ENCODE measurements at places on chromosomes 13 and 19.

DNA sequence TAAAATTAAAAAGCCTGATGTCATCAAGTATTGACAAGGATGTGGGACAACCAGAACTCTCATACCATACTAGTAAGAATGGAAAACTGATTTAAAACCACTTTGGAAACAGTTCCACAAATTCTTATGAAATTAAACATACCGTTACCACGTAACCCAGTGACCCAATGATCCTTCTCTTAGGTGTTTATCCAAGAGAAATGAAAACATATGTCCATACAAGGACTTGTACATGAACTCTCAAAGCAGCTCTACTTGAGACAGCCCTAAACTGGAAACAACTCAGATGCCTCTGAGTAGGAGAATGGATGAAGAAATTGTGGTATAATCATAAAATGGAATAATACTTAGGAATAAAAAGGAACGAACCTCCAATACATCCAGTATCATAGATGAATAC, 27.6 kb downstream of the SLC6A16 start:
- DNase-seq: no peak

- no peak for DNase-seq
These were observed 231.6 kb downstream of the DCT start for GRCh38 chr13:94247890-94248289.

DNA sequence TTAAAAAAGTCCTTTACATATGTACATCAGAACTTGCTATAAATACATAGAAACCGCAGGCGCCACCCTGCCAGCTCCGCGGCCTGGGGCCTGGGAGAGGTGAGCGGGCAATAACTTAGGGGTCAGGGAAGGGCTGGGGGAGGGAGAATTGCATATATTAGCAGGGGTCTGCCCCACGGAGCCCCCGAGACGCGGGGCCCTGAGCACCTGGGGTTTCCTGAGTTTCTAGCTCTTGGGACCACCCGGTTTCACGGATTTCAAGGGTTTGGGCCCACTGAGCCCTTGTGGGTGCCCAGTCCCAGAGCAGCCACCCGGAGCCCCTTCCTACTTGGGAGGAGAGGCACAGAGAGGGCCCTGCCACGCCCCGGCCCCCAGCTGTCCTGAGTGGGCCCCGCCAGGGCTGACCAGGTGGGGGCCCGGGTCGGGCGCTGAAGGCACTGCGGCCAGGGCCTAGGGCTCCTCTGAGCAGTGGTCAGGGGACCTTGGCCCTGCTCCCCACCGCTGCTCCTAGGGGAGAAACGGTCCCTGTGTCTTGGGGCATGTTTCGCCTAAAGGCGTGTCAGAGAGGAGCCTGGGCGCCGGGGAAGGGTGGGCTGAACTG, 4.0 kb downstream of the GPX4 start:
- no peak for DNase-seq

DNA sequence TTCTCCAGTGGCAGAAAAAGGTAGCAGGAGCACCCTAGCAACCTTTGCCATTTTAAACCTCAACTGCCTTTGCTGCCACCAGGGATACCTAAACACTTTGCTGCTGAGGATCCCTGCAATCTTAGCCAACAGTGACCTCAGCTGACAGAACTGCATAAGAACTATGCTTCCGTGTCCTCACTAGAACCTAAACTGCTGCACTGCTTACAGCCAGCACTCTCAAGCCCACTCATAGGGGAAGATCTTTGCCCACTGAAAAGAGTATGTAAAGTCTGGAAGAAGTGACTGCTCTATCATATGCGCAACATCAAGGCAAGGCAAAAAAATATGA, 270.0 kb upstream of the PCDH20 start:
- no peak for DNase-seq

- DNase-seq: no peak
These were observed at the start of gene ZNF560 for GRCh38 chr19:9498183-9498902. TSS of gene ZNF560 (minus strand) at chr19:9498616. CDS start at chr19:9475313, 23,303 bp downstream.
